Kidney (tissue), 22 donors: ENCODE measurements at places on chromosomes 7 and 10. TPM values are rescaled to one million over a fixed set of nuclear protein-coding genes. Genes with fewer than 3 reads are reported as not detected.

DNA sequence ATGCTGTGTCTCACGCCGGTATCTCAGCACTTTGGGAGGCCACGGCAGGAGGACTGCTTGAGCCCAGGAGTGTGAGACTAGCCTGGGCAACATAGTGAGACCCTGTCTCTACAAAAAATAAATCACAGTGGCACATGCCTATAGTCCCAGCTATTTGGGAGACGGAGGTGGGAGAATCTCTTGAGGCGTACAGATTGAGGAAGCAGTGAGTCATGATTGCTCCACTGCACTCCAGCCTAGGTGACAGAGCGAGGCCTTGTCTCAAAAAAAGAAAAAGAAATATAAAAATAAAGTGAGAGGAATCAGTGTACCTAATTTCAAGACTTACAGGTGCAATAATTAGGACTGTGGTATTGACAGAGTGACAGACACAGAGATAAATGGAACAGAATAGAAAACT is 23.9 kb downstream of the SLC25A40 start:
- no peak for DNase-seq

DNA sequence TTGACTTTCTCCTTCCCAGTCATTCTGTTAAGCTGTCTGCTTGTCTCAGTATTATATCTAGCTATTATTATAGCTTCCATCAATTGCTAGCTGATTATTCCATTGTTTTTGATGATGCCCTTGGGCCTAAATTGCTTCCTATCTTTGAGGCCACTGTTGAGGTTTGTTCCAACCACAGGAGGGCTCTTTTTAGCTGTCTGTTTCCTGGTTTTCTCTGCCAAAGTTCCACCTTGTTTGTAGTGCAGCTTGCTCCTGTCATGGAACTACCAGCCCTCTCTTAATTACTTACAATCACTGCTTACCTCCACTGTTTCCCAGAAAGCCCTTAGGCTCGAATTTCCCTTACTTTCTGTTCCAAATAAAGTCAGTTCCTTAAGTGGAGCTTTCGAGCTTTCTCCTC is 118.7 kb upstream of the SEC61G start:
- no peak for DNase-seq

GRCh38 chr7:68524126-68524525 is 1074.1 kb upstream of the AUTS2 start:
- DNase-seq, result no peak

DNA sequence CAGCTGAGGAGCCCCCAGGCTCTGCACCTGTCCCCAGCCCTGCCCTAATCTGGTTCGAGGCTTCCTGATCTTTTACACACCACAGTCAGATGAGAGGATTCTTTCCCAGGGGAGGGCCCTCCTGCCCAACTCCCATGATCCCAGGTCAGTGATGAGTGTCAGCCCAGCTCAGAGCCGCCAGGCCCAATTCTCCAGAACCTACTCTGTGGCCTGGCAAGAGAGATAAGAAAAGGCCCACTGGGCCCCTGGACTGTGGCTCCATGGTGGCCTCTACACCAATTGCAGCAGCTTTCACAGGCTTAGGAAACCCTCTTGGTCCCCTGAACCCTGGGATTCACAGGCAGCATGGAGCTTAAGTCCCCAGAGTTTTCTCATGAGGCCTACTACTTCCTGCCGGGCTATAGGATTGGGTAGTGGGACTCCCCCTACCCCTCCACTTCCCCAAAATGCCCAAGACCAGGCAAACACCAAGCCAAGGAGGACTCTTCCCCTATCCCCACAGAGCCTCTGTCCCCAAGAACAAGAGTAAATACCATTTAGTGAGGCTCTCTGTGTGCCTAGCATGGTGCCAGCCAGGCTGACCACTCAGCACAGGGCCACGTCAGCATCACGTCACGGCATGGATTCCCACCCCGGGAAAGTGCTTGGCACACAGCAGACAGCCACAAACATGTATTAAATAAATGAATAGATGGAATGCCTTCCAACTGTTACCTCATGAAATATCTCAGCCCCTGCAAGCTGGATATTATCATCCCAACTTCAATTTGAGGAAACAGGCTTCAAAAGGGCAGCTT is 100.0 kb downstream of the GRID1 start:
- no peak for DNase-seq

DNA sequence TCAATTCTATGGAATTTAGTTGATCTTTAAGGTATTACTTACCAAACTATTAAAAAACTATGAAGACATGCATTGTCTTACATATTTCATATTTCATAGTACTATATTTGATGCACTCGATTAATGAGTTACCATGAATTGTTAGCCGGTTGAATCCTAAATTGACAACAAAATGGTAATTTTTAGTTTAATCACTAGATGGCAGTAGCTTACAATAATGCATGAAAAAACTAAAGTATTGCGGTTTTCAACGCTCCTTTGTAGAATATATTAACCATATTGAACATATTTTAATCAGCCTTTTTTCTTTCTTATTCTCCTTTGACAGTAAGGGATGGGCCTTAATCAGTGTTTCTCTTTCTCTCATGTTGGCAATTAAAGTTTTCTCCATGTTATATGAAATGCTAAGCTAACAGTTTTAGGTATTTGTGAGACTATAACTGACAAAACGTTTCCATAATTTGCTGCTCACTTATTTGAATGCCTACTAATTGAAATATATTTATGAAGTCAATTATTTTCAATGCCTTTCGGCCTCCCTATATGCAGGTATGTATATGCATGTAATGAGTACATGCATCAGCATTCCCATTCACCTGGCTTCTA is 48.5 kb upstream of the ARL4A start:
- DNase-seq, result no peak

DNA sequence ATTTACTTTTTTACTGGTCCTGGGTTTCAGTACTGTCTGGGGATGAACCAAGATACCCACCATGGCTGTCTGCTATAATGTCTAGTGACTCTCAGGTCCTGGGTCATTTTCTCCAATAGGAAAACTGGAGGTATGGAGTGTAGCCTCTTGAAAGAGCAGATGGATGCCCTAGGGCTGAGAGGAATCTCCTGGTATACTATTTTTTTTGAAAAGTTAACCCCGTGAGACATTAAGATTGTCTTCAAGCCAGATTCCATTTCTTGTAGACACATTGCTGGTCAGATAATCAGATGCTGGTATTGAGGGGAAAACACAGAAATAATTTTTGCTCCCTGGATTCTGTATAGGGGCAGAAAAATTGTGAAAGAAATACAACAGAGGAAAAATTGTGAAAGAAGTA is 97.3 kb downstream of the ZNF680 start:
- no peak for DNase-seq

DNA sequence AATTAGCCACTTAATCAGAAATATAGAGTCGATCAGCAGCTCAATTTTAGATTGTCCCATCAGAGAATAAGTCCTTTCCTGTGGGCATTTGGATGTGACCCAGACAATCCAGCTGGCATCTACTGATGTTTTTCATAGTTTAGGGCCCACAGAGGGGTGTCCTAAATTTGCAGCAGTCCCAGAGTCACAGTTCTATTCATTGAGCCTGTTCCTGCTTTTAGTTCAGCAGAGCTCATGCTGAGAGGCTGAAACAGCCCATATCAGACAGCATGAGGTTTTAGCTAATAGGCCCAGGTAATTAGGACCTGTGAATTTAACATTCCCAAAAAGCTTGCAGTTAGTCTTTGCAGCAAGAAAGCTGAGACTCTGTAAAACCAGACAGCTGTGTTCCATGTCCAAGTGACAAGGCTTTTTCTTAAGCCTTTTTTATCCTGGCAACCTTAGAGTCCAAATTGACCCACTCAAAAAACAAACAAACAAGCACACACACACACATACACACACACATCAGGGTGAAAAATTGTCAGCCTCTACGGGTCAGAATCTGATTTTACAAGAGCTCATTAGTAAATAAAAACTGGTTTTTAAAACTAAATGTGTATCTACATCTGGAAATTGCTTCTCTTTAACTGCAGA is 33.7 kb downstream of the ANKIB1 start:
- no peak for DNase-seq

DNA sequence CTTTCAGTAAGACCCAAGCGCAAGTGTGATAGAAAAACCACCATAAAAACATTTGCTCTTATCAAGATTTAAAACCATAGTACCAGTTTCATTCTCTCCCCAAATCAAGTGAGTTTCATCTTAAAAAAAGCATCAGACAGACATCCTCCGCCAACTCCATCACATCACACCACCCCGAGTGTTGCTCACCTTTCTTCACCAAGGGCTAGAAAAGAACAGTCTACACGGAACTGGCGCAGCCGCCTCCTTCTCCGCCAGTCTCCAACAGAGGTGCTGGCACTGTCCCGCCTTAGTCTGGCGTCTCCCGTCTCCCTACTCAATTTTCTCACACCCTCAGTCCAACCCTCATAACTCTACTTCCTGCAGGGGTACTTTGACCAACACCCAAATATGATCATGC is 46.9 kb upstream of the WIPI2 start:
- no peak for DNase-seq

DNA sequence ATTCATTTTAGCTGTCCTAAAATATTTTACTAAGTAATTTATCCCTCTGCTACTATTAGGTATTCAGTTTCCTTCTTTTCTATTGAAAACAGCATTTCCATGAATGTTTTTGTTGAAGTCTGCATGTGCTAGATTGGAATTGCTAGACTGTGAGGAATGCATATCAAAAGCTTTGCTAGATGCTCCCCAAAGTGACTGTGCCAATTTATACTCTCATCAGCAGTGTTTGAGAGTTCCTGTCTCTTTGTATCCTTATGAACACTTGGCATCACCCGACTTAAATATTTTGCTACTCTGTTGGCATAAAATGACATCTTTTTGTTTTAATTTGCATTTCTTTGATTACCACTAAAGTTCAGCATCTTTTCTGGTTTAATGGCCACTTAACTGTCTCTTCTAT is 45.0 kb upstream of the PRR15 start:
- no peak for DNase-seq

- DNase-seq, result no peak
Measured at GRCh38 chr10:29670761-29671160, 36.0 kb upstream of the SVIL start.

GRCh38 chr10:20708305-20708704 is 188.8 kb downstream of the NEBL start:
- no peak for DNase-seq

DNA sequence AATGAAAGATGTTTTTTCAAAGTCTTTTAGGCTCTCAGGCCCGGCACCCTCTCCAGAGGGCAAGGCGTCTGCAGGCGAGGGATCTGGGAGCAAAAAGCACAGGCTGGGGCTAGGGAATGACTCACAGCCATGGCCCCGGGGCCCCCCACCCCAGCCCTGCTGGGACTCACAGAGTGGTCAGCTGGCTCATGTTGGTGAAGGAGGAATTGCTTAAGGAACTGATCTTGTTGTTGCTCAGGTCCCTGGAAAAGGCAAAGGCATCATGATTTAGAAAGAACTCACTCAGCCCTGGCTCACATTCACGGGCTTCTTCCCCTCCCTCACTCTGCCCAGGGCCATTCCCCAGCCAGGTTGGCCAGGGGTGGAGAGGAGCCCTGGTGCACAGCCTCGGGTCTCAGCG is 151.5 kb downstream of the SLIT1 start:
- DNase-seq, result no peak

- DNase-seq, result no peak
Measured at GRCh38 chr7:17774716-17775288, 165.5 kb downstream of the SNX13 start.

DNA sequence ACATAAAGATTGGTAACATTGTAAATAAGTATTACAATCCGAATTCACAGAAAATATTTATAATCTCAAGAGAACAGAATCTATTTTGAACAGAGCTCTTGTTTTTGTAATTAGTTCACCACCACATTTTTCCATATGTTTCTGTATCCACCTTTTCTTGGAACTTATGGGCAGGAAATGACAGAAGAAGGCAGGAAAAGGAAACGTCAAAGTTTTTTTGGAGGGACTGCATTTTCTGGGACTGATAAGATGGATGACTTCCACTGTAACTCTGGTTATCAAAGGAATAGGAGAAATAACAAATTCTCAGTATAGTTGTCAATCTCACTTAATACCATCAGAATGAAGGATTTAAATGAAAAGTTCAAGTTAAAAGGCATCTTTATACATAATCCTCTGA is 75.1 kb upstream of the SMNDC1 start:
- no peak for DNase-seq

The DYNC1I1 gene
- 2.6 TPM for total RNA-seq

The PKD1L1 gene
- total RNA-seq, result 0.82 TPM

The AKR1C8 gene
- total RNA-seq, result 0.66 TPM

The NKX1-2 gene
- total RNA-seq, result not detected

The ATRNL1 gene
- 7.1 TPM for total RNA-seq

The TEX47 gene
- total RNA-seq, result not detected
